ENCODE measurements at places on chromosomes 4 and X. TPM values are rescaled to one million over a fixed set of nuclear protein-coding genes. Genes with fewer than 3 reads are reported as not detected.

SSX4B gene
- polyA plus RNA-seq, result not detected

BBS12 gene
- 3.3 TPM for polyA plus RNA-seq

GAGE2A gene
- not detected for polyA plus RNA-seq

KLF8 gene
- 1.9 TPM for polyA plus RNA-seq

DMP1 gene
- not detected for polyA plus RNA-seq

RAB9B gene
- 0.39 TPM for polyA plus RNA-seq

TIGD4 gene
- polyA plus RNA-seq, result not detected

POF1B gene
- polyA plus RNA-seq, result not detected

DOK7 gene
- not detected for polyA plus RNA-seq

APELA gene
- polyA plus RNA-seq, result not detected

NAT8L gene
- polyA plus RNA-seq, result 0.02 TPM

TLR1 gene
- 0.05 TPM for polyA plus RNA-seq
